Hindlimb muscle (tissue), 1 donor: ENCODE measurements at places on chromosomes 1 and 21. TPM values are rescaled to one million over a fixed set of nuclear protein-coding genes. Genes with fewer than 3 reads are reported as not detected.

TRIM58 gene
- 1.3 TPM for polyA plus RNA-seq

DNA sequence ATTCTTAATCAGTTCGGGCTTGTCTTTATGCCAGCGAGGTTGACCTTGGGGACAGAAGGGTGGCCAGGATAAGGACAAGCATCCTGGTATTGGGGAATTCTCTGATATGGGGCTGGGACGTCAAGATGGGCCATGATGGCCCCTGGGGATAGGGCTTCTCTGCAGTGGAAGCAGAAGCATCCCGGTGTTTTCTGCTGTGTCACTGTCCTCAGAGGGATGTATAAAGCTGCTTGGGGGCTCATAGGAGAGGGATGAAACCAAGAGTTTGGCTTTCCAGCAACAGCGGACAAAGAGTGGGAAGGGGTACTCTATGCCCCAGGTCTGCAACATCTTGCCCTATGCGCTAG, 1.4 kb upstream of the ATP1B1 start:
- DNase-seq, result no peak

DNA sequence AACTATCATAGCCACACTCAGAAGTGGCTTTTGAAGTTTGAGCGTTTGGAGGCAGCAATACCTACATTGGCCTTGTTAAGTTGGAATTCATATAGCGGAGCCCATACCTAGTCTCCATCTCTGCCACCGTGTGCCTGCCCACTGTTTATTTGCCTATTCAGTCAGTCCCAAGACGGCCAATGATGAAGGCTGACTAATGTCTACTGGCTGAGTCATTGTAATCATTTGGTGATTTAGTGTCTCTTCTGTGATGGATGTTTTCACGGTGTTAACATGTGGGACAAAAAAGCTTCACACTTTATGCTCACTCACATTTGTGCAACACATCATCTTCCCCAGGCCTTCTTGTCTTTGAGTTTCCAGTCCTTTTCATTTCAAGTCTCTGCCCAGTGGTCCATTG, 92.6 kb upstream of the PBX1 start:
- DNase-seq, result no peak

DNA sequence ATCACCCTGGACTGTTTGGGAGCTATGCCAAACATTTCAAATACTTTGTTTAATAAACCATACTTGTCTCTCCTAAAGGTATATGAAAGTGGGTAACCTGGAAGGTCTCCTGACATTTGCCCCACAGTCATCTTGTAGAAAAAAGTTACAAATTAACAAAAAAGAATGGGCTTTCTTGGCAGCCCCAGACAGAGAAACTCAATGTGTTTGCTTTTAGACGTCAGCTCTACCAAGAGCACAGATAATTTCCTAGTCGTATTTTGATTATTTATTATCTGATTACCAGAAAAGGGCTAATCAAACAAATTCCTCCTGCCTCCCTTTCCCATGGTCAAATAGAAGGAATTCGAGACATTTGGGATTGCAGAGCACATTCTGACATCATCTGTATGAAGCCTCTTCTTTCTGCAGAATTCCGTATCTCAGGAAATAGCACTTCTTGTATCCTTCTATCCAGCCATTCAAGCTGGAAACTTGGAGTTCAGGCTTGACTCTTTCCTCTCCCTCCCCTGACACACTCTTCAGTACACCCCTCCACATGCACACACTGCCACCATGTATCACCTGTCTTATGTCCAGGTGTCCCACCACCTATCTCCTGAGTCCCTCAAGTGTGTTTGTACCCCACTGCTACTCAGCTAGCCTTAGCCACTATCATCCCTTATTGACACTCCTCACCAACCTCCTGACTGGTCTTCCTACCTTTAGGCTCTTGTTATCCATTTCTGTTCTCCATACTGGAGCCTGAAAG, 42.8 kb upstream of the LEPR start:
- no peak for DNase-seq

DNA sequence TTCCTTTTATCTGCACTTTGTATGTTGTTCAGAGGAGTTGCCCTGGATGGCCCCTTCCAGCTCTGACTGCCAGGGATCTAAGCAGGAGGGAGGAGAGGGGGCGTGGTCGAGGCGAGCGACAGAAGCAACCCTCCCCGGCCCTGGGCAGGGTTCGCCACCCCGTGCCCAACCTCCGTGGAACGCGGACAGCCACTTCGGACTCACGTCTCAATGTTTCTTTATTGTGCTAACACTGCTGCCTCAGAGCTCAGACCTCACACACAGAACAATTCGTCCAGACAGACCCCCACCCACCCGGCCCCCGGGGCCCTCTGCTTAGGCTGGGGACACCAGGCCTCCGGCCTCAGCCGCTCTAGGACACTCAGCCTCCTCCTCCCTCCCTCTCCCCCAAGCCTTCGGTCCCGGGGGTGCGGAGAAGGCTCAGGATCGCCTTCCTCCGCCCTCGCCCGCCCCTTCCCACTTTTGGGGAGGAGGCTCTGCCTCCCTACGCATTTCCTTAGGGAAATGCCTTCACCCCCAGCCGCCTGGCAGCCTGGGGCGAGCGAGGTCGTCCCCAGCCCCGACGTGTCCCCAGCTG, 8.3 kb downstream of the VSIG8 start:
- DNase-seq, result peak; percentile 65

GRCh38 chr1:48208251-48208650, 14.3 kb upstream of the SLC5A9 start:
- no peak for DNase-seq

DNA sequence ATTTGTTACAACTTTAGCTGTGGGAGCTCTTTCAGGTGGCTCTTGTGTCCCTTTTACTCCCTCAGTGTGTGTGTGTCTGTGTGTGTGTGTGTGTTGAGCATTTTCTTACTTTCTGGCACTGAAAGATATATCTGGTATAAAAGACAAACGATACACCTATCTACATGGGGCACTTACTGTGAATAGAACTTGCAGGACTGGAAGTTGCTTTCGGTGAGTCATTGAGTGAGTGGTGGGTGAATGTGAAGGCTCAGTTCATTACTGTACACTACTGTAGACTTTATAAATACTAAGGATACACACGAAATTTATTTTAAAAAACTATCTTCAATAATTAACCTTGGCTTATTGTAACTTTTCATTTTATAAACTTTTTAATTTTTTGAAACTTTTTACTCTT, 38.7 kb downstream of the BTBD8 start:
- no peak for DNase-seq

- DNase-seq, result peak; percentile 81
Measured at GRCh38 chr1:30816211-30817076, 58.9 kb upstream of the LAPTM5 start.

NTMT2 gene
- polyA plus RNA-seq, result 10.6 TPM

DNA sequence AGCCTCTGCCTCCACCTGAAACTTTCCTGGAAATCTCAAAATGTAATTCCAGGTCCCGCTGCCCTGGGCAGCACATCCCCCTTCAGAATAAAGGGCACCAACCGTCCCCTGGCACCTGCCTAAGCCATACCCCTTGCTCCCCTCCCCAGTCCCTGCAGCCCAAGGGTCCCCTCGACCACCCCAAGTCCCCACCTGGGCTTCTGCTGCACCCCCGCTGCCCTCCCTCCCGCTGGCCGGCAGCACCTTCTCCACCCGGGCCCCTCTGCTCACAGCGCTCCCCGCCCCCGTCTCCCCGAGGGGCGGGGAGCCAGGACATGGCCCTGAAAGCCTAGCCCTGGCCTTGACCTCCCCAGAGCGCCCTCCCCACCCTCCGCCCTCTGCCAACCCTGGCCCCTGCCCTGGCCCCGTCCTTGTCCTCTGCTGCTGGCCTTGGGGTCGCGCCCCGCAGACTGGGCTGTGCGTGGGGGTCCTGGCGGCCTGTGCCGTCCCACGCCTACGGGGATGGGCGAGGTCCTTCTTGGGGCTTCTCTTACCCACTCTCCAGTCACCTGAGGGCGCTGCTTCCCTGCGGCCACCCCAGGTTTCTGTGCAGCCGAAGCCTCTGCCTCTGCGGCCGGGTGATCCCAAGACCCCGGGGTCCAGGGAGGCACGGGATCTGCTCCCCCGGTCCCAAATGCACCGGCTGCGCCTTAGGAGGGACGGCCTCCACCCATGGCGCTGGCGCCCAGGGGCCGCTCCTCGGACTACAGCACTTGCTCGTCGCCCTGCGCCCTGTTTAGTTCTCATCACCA, 41.7 kb downstream of the WDR4 start:
- DNase-seq, result no peak

- no peak for DNase-seq
Measured at GRCh38 chr1:72284084-72284347, 1.7 kb upstream of the NEGR1 start.

- DNase-seq, result peak; percentile 76
Measured at GRCh38 chr1:151196292-151196800, 2.0 kb upstream of the PIP5K1A start.

DNA sequence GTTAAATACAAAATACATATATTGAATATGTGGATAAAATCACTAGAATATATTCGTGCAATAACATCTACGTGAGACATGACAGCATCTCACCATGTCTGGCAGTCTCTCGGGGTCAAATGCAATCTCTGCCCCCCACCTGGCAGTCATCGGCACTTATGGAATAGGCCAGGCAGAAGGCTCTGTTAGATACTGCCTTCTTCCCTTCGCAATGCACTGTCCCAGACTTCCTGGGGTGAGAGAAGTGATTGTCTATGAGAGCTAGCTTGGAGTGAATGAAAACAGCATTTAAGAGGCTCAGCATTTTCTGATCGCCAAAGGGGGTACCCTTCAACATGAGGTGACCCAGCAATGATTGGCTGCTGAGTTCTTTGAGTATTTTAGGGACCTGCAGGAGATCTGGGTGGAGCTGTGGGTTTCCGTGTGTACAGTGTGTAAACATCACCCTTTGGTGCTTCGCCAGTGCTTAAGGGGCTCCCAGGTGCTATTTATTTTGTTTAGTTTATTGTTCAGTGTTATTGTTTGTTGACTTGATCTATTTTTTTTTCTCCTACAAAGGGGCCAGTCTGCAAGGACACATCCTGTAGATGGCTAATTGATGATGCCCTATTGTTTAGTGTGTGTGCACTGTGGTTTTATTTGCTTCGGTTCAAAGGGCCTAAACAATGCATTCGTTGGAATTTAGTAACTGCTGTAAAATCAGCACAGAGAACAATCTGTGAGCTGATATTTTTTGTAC, 10.2 kb downstream of the ERG start:
- no peak for DNase-seq

- peak; percentile 15 for DNase-seq
Measured at GRCh38 chr1:194570476-194570875, 1384.1 kb upstream of the B3GALT2 start.

GRCh38 chr1:186026946-186027345, 292.8 kb downstream of the HMCN1 start:
- no peak for DNase-seq

DNA sequence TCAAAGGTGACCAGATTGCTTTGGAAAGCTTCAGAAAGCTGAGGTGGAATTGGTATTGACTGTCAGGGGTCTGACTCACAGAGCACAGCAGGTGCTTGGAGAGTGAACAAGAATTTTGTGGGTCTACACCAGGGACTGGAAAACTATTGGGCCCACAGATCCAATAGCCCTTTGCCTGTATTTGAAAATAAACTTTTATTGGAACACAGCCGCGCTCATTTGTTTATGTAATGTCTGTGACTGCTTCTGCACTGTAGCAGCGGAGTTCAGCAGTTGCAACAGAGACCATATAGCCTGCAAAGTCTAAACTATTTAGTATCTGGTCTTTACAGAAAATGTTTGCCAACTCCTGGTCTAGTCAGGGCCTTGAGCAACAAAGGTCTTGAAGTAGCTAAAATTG, 315.6 kb downstream of the NFIA start:
- DNase-seq, result peak; percentile 71
